Left forelimb (tissue), 1 donor: ENCODE measurements at places on chromosomes 3 and 15.

DNA sequence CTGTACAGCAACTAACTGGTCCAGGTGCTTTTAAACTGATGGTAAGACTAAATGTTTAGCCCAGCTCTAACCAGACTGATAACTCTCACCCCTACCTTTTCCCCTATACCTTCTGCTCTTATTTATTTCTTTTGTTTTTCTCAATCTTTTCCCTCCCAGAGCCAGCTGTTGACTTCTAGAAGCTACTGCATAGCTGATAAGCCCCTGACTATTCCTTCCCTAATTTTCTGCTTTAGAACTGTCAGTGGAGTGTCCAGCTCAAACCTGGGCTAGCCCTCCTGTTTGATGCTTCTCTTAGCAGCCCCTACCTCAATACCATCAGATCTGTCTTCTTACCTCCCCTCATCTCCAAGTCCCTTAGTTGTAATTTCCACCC lies 20.6 kb downstream of the SLC35G2 start:
- no peak for DNase-seq

GRCh38 chr15:27768732-27769475 lies 330.2 kb downstream of the OCA2 start:
- no peak for DNase-seq

GRCh38 chr3:195803289-195803908 lies 8.3 kb downstream of the MUC4 start:
- no peak for DNase-seq

DNA sequence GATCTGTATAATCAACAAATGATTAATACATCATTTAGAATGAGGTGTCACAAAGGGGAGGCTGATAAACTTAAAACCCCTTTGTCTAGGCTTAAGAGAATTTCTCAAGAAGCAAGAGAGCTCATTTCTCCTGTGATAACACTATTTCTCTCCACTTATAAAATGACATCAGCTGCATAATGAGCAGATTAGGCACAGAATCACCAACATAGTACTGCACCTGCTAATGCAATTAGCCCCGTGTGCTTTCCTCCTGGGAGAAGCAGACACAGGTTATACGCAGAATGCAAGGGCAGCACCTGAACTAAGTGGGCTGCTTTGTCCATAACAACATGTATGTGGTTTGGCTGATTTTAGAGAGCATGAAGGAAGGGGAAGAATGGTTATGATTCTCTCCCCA lies 515.3 kb upstream of the CFAP20DC start:
- DNase-seq = no peak

- no peak for DNase-seq
These were observed 165.1 kb downstream of the LSAMP start for GRCh38 chr3:116280130-116280740.

DNA sequence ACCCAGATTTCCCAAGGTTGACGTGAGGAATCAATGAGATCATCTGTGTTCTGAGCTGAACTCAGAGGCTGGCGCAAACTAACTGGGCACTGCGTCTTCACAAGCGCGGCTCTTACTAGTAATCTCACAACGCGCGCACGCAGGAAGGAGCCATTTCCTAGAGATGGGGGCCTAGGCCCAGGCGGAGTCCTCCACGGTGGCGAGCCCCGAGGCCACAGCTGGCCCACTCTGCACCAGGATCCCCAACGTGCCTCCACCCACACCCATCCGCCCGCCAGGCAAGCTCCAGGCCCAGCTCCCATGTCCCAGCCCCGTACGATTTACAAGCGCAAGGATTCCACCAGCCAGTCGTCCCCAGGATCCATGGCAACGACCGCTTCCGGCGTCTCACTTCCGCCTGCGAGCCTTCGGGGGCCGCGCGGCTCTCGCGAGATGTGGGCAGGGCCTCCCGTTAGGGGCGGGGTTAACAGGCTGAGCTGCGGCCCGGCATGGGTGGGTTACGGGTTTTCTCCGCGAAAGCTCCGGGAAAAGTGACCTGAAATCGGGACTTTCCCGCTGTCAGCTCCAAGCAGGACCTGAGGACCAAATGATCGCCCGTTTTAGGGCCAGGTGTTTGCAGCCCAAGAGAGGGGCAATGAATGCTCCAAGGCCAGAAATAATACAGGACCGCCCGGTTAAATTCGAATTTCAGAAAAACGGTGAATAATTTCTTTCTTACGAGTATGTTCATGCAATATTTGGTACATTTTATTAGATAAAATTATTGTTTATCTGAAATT lies at the start of gene WDR73:
Gene WDR73, minus strand, starts transcription at position 374 of the 779 bp plus-strand sequence. Its CDS starts 9 bp downstream, at position 365.
- DNase-seq = peak; percentile 99

DNA sequence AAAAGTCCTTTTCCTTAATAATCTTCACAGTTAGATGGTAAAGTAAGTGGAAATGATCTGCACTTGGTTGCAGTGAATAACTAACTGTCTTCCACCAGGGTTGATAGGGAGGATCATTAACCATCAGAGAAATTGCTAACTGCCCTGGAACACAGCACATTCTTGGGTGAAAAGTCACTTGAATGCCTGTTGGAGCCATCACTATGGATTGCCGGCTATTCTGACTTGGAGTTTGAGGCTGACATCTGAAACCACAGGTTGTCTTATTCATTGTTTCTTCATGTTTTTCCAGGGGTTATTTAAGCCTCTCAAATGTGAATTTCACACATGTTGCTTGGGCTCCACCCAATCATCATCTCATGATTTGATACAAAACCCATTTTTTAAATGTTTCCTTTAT lies 901.4 kb downstream of the MCTP2 start:
- DNase-seq = no peak

- DNase-seq = no peak
These were observed 1.5 kb downstream of the ACAD11 start for GRCh38 chr3:132657869-132658747.

DNA sequence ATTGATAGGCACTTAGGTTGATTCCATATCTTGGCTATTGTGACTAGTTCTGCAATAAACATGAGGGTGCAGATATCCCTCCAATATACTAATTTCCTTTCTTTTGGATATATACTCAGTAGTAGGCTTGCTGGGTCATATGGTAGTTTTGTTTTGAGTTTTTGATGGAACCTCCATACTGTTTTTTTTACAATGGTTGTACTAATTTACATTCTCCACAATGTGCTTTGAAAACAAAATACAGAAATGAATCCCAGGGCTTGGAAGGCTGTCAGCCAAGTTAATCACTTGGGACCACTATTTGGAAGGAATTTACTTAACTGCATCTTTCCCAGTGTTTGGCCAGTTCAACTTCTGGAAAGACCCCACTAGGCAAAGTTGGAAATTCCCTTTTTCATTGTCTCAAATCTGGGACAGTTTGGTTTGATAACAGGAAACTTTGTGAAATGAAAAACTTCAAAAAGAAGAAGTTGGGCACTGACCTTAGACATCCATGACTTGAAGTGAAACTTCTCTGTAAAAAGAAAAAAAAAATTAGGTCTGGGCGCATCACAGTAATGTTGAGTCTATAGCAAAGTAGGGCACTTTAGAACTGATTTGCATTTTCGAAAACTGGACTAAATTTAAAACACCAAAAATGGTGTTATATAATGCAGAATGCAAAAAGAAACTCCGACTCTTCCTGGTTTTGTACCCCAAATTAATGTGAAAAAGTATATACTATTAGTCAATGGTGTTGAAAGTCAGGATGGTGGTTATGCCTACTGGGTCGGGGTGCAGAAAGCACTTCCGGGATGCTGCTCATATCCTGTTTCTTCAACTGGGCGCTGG lies 6.0 kb downstream of the CTSH start:
- no peak for DNase-seq

GRCh38 chr3:40162616-40163015 lies 146.9 kb upstream of the EIF1B start:
- no peak for DNase-seq

DNA sequence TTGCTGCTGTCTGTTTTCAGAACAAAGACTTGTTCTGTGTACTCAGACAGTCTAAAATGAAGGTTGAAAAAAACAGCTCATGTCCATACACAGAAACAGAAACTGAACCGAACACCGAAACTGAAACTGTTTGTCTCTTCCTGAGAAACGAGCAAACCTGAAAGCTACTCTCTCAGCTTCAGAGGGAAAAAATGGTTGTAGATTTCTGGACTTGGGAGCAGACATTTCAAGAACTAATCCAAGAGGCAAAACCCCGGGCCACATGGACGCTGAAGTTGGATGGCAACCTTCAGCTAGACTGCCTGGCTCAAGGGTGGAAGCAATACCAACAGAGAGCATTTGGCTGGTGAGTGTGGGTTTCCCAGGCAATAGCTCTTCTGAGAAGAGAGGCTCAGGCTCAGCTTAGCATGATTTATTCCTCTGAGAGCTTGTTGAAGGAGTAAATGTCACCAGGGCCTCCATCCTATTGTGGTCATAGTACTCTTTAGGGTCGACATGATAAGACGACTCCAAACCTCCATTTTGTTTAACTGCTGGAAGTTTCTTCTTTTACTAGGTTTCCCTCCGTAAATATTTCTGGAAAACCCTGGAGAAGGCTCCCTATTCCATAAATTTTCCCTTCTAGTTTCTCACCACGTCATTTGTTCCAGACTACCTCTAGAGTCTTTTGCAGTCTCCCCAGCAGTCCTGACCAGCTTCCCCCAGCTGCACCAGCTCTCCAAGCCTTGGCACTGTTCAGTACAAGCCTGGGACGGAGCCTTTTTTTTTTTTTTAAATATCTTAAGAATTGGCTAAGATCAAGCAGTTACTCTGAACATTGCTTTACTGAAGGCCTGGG lies at the start of gene RTP4:
Gene RTP4, plus strand, starts transcription at position 135 of the 838 bp plus-strand sequence. Its CDS starts 57 bp downstream, at position 192.
- DNase-seq = no peak

- no peak for DNase-seq
These were observed 64.6 kb downstream of the ZIC4 start for GRCh38 chr3:147341727-147342126.

DNA sequence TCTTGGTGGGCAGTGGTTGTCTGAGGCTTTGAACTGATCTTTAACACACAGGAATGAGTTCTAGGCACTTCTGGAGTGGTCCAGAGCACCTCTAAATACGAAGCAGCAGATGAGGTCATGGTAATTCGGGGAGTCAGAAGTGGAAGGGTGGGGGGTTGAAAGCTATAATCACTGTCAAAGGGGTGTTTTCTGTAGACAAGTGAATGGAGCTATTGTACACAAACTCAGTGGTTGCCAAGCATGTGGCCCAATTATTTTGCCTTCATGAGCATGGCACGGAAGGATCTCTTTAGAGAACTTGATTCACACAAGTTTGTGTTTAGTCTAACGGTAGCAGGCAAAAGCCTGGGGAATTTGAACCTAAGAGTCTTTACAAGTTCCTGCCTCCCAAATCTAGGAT lies 6.3 kb downstream of the FRMD5 start:
- no peak for DNase-seq

DNA sequence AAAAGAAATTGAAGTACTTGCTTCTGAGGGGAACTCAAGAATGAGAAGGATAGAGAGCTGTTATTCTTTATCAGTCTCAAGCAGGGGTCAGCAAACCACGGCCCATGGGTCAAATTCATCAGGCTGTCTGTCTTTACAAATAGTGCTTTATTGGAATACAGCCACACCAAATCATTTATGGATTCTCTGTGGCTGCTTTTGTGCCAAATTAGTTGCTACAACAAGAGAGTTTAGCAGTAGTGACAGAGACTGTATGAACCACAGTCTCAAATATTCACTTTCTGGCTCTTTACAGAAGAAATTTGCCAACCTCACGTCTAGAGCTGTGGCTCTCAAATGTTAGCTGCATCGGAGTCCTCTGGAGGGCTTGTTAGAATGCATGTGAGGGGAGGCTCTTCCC lies 258.0 kb upstream of the RARB start:
- DNase-seq = no peak
